Mucosa of gallbladder (tissue), 1 donor: ENCODE measurements at places on chromosomes 12 and 14. TPM values are rescaled to one million over a fixed set of nuclear protein-coding genes. Genes with fewer than 3 reads are reported as not detected.

Gene LRRC43
- 3.5 TPM for total RNA-seq

GRCh38 chr12:57765003-57765697, 1.7 kb downstream of the CYP27B1 start:
- DNase-seq: no peak

- DNase-seq: no peak
These were observed 205.9 kb upstream of the PELI2 start for GRCh38 chr14:55912344-55912743.

DNA sequence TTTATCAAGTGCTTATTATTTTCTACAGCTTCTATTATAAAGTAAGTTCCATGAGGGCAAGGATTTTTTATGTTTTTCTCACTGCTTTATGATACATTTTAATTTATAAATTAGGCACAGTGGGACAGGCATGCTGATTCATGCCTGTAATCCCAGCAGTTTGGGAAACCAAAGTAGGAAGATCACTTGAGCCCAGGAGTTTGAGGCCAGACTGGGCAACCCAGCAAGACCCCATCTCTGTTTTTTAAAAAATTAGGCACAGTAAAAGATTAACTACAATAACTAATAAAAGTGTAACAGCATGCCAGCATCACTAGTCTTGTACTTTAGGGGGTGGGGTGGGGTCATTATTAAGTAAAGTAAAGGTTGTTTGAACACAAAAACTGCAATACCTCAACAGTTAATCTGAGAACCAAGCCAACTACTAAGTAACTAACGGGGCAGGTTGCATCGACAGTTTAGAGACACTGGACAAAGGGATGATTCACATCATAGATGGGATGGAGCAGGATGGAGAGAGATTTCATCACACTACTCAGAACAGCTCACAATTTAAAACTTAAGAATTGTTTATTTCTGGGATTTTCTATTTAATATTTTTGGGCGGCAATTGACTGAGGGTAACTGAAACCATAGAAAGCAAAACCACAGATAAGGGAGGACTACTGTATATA, 119.5 kb downstream of the PLEKHA5 start:
- DNase-seq: no peak

GRCh38 chr12:128974881-128975280, 121.6 kb downstream of the GLT1D1 start:
- DNase-seq: no peak

DNA sequence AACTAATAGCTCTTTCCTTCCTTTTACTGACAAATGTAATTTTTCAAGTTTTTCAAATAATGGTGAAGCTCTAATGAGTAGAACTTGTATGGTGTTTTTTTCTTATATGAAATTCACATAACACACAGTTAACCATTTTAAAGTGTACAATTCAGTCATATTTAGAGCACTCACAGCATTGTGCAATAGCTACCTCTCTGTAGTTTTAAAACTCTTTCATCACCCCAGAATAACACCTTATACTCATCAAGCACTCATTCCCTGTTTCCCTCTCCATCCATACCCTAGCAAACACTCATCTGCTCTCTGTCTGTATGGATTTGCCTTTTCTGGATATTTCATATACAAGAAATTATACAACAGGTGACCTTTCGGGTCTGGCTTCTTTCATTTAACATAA, 207.9 kb upstream of the SLC38A2 start:
- no peak for DNase-seq

Gene CACNA2D4
- total RNA-seq: 8.6 TPM

DNA sequence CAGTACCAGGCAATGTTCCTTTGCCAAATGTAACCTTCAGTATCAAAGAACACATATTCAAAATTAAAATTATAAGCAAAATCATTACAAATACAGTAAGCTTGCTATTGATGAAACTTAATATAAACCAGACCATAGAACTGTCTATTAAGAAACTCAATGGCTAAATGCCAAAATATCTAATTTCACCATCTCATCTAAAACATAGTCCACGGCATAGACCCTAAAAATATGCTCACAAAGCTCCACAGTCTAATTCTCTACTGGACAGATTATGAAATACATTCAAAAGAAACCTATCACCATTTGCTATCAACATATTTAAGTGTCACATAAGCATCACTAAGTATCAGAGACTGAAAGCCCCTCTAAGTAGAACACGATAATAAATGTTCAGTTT, 25.2 kb downstream of the DUSP16 start:
- no peak for DNase-seq

Gene AQP2
- not detected for total RNA-seq

Gene TAS2R10
- 0.92 TPM for total RNA-seq

GRCh38 chr12:124568431-124569374, 1.3 kb upstream of the NCOR2 start:
- DNase-seq: peak; percentile 66

Gene RNFT2
- total RNA-seq: 5.6 TPM

GRCh38 chr14:76698191-76698590, 63.1 kb upstream of the VASH1 start:
- DNase-seq: no peak

Gene CNTN1
- total RNA-seq: 38.6 TPM

DNA sequence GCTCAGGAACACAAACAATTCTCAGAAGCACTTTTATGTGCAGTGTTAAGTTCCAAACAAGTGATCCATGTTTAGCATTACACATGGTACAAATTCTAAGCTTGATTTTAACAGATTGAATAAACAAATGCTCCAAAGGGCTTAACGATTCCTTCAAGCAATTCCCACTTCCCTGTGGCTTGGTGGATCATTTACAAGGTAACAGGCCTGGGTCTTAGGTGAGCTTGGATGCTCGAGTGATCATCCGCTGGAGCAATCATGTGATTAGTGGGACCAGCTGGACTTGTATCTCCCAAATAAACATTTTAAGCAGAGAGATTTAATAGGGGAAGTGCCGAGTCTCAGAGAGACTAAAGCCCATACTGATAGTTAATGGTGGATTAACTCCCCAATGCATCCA, 70.7 kb downstream of the CALM1 start:
- no peak for DNase-seq

Gene FOXG1
- total RNA-seq: not detected

- no peak for DNase-seq
These were observed 124.4 kb upstream of the KRR1 start for GRCh38 chr12:75635606-75636444.
